ENCODE measurements at places on chromosomes 1 and 21.
A peak's percentile ranks its signal among the peaks of the same experiment; 100 is the strongest.

GRCh38 chr1:33721301-33721815 is 142.5 kb upstream of the HMGB4 start:
- DNase-seq = no peak

GRCh38 chr1:16140068-16140596 is 15.7 kb downstream of the EPHA2 start:
- no peak for DNase-seq

DNA sequence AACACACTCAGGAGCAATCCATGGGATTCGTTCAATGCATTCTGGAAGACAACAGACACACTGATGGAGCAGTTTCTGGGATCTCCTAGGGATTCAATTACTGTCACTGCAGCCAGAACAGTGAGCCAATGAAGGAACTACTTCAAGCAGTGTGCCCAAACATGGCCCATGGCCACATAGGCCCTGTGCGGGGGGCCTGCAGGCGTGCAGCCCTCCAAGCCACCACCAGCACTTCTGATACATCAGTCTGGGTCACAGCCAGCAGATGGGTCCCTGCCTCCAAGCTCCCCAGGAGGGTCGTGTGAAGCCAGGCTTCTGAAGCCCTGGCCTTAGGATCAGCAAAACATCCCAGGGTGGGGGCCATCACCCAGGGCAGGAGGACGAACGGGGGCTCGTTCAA is 99.3 kb downstream of the RAVER2 start:
- no peak for DNase-seq

- peak; percentile 78 for DNase-seq
Measured at GRCh38 chr1:23772049-23772853, 6.0 kb upstream of the PITHD1 start.

GRCh38 chr1:87051965-87052364 is 137.5 kb downstream of the HS2ST1 start:
- DNase-seq = no peak

- no peak for DNase-seq
Measured at GRCh38 chr1:201479201-201479730, 10.3 kb upstream of the PHLDA3 start.

- no peak for DNase-seq
Measured at GRCh38 chr21:41366522-41367151, 4.8 kb downstream of the MX2 start.

DNA sequence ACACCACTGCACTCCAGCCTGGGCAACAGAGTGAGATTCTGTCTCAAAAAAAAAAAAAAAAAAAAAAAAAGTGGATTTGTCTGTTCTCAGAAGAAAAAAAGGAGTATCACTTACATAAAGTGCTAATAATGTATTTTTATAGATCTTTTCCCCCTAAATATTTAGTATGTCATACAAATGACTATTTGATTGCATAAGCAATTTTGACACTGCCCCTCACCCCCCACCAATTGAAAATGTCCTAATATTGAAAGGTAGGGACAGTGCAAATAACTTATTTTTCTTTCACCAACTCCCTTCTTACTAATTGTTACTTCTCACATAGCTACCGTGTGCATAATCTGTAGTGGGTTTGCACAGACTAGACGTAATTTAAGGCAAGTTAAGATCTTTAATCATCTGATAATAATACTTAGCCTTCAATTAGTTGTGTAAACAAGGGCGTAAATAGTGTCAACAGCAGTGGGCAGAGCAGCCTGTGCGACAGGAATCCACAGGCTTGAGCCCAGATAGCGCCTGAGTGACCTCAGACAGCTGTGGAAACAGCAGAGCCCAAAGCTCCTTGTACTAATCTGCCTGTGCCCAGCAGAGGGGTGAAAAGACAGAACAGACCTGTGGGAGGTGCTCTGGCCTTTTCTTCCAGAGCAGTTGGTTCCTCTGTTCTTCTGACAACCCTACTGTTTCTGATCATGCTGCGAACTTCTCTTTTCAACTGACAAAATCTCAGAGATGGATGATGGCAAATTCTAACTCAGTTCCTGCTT is 4.5 kb upstream of the IER5 start:
- DNase-seq = no peak

GRCh38 chr1:27886353-27886679 is 14.0 kb downstream of the THEMIS2 start:
- no peak for DNase-seq

All from hindlimb muscle (tissue), 1 donor.